ENCODE measurements at places on chromosomes 6 and 20.
A peak's percentile ranks its signal among the peaks of the same experiment; 100 is the strongest.

DNA sequence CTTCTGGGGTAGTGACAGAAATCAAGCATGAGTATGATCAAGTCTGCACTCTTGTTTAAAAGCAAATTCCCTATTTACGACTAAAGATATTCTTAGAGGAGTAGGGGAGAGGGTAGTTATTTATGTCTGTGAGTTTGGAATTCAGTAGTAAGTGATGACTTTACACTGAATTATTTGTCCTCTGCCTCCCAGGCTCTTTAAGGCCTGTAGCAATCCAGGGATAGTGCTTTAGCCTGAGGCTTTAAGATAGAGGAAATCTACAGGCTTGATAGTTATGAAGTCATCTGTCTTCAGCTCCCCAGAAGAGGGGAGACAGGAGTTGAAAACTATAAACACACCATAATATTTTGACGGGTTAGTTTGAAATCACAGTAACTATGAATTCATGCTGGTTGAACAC lies 664.5 kb downstream of the EPM2A start:
- no peak for DNase-seq

GRCh38 chr6:6724539-6725467 lies 136.3 kb downstream of the LY86 start:
- DNase-seq, result no peak

- no peak for DNase-seq
Measured at GRCh38 chr6:168504366-168504765, 63.4 kb downstream of the SMOC2 start.

GRCh38 chr6:56888687-56889086 lies 66.2 kb upstream of the BEND6 start:
- DNase-seq, result no peak

DNA sequence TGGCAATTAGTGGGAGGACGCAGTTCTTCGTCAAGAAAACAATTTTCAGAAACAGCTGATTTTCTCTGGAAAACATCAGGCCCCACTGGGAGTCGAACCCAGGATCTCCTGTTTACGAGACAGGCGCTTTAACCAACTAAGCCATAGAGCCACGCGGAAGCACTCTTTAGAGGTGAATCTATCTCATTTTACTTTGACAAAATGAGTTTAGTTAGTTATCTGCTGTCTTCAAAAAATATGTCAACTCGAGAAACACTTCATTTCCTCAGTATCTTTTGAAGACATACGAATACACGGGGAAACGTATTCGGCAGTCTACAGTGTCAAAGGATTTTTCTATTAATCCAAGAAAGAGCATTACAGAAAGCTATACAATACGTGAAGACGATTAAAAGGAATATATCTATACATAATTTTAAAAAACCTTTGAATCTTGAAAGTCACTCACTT lies 26.7 kb downstream of the GPX6 start:
- peak; percentile 13 for DNase-seq

- DNase-seq, result no peak
Measured at GRCh38 chr6:40929176-40929575, 109.8 kb downstream of the UNC5CL start.

GRCh38 chr20:1930165-1930564 lies 35.0 kb downstream of the SIRPA start:
- no peak for DNase-seq

DNA sequence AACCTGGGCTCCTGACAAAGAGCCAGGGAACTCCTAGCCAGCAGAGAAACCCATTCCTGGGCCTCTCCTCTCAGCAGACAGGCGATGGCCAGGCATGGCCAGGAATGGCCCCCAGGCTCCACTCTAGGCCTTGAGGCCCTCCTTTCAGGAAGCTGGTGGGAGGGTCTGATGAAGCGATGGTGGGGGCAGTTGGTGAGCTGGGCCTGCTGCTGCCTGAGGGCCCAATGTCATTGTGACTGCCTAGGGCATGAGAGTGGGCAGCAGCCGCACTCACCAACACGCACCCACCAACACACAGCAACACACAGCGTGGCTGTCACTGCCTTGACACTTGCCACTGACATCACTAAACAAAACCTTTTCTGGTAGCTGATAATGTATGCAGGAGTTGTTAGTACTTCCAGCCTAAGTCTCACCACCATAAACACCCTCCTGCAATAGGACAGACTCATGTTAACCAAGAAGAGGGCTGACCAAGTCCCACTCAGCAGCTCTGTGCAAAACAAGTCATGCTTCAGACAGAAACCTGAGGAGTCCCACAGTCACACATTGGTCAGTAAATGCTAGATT lies 69.3 kb downstream of the ABHD12 start:
- peak; percentile 54 for DNase-seq

GRCh38 chr20:19765913-19766312 lies 7.9 kb downstream of the RIN2 start:
- no peak for DNase-seq

- DNase-seq, result no peak
Measured at GRCh38 chr6:136960781-136961180, 38.7 kb downstream of the SLC35D3 start.

DNA sequence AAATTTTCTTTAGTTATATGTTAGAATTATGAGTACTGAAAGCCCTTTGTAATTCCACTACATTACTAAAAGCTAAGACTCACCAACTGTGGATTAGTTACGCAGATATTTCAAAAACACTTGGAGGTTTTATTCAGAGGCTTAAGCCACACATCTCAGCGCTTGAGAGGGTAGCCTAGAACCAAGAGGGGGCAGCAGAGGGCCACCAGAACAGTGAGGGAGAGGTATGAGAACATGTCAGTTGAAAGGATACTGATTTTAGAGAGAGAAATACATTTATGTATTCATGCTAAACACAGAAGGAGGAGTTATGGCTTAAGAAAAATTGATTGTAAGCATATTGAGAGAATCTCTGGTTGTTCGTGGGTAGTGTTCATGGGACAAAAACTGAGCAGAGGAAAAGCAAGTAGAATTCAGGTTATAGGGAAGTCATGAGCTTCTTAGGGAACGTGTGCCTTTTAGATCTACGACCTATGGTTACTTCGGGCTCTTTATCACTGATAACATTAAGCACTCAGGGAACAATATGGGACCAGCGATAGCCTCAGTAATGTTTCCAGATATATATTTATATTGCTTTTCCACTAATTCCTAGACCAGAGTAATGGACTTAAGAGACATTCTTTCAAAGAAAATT lies 20.4 kb upstream of the SERINC1 start:
- DNase-seq, result peak; percentile 85

GRCh38 chr6:31558631-31559500 lies 11.5 kb downstream of the NFKBIL1 start:
- DNase-seq, result peak; percentile 99

DNA sequence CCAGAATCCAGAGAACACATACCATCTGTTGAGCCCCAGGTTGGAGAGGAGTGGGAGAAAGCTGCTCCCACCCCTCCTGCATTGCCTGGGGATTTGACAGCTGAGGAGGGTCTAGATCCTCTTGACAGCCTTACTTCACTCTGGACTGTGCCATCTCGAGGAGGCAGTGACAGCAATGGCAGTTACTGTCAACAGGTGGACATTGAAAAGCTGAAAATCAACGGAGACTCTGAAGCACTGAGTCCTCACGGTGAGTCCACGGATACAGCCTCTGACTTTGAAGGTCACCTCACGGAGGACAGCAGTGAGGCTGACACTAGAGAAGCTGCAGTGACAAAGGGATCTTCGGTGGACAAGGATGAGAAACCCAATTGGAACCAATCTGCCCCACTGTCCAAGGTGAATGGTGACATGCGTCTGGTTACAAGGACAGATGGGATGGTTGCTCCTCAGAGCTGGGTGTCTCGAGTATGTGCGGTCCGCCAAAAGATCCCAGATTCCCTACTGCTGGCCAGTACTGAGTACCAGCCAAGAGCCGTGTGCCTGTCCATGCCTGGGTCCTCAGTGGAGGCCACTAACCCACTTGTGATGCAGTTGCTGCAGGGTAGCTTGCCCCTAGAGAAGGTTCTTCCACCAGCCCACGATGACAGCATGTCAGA lies 77.4 kb downstream of the ASXL1 start:
- DNase-seq, result no peak

DNA sequence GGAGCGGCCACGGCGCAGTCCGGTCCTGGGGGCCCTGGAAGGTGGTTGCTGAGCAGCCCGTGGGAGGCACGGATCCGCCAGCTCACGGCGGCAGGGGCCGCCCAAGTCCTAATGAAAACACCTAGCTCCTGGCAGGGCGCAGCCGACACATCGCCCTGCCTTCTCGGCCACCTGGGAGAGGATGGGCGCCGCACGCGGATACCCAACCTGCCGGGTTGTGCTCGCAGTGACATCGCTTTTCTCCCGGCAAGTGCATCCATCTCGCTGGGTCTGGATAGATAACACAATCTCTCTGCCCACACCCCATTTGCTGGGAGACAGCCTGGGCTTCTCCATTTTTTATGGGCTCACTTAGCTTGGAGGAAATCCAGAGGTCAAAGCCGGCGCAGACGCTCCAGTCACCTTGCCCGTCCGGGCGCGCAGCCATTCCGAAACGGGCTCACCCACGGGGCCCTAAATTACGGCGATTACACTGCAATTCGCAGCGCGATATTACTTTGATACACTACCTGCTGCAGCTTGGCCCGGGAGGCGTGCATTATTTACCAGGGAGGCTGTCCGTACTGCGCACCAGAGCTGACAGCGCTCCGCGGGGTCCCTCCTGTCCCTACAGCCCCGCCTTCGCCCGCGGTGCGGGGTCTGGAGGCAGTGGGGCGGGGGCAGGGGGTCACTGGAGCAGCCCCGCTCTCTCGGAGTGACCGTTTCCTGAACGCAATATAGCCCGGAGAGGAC lies 36.2 kb upstream of the CCDC167 start:
- no peak for DNase-seq

GRCh38 chr20:3924304-3925112 lies 35.3 kb downstream of the PANK2 start:
- peak; percentile 87 for DNase-seq

GRCh38 chr6:87588756-87589407 lies 905 bp downstream of the RARS2 start:
- peak; percentile 2 for DNase-seq

GRCh38 chr6:29723666-29724588 lies 693 bp downstream of the HLA-F start:
- DNase-seq, result peak; percentile 61

DNA sequence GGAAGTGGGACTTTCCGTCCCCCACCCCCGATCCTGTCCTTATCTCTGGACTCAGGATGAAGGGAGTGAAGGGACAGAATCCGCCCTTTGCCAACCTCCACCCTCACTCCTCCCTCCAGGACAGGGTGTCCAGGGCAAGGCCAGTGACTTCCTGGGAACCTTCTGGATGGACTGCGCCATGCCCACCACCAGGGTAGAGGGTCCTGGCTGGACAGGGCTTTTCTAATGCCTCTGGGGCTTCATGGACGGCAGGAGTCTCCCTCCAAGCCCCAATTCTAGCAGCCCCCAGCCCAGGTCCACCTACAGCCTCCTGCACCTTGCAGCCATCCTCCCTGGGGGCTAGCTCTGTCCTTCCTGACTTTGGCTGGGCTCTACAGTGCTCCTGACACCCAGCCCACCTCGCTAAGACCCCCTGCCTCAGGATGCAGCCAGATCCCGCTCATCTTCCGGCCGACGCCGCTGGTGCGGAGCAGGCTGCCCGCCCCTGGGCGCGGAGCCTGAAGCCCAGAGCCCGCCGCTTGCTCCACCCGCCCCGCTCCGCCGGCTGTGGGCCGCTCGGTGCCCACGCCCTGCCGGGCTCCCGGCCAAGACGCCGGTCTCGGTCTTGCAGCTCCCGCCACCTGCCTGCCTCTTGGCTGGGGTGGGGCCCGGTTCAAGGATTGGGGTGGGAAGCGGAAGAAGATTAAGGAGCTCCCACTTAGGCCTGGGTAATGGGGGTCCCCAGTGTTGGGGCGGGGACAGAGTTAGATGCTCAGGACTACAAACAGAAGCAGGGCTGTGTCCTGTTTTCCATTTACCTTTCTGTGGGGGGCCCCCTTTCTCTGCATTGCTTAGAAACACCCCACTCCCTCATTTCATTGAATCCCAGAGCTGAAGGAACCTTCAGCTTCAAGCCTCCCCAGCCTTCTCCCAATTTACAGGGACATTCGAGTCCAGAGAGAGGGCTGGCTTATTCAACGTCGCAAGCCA lies 72.8 kb downstream of the MDGA1 start:
- DNase-seq, result peak; percentile 42

- DNase-seq, result no peak
Measured at GRCh38 chr6:47655719-47656595, 42.4 kb upstream of the ADGRF4 start.

DNA sequence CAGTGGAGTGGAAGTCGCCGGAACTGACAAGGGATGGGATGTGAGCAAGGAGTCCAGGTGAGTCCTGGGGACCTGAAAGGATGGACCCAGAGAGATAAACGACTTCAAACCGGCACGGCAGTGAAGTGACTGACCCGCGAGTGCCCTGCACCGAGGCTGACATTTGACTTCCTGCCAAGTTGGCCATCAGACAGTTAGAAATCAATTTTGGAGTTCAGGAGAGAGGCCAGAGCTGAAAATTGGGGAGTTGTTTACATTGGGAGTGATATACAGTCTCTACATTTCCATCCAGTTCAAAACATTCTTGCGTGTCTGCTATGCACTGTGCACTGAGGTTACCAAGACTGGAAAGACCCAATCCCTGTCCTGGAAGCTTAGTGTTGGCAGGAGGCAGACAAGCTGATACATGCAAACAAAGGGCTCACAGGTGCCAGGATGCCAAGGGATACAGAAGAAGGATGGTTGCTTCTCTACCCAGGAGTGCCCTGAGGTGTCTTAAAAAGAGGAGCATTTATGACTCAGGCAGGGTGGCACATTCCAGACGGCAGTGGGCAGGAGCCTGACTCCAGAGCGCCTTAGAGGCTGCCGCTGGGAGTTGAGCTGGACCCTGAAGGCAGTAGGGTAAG lies 186.6 kb downstream of the MTHFD1L start:
- no peak for DNase-seq

GRCh38 chr6:100446115-100447080 lies 18.3 kb downstream of the SIM1 start:
- DNase-seq, result no peak

DNA sequence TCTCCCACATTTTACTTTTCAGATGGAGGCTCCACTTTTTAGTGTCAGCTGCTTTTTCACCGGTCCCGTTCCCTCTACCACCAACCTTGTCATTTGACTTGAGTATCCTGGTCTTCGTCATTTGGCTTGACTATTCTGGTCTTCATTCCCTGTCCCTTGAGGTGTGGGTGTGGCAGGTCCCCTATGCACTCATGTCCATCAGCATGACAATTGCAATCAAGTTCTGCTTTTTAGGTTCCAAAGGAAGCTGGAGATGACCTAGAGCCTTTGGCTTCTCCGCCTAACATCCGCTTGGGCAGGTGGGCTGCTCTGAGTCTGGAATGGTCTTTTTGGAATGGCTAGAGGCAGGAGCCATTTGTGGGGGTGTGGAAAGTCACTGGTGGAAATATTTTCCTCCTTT lies 99.8 kb upstream of the MLN start:
- DNase-seq, result no peak

GRCh38 chr20:46681032-46681854 lies 8.0 kb downstream of the TP53RK start:
- peak; percentile 92 for DNase-seq

DNA sequence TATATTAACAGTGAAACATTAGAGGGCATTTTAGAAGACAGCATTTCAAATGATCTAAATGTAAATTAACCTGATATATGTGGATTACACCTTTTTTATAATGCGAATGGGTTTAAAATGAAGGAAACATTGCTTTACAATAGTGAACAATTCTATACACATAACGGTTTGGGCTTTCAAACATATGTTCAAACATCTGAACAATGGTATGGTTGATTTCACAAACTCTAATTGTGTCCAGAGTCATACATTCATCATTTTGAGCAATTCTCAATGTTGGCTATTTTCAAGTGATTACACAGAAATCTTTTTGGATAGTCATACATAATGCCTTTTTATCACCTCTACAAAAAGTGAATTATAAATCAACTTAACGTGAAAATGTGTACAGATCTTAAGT lies 578.1 kb downstream of the PHF3 start:
- DNase-seq, result no peak

GRCh38 chr20:3716195-3716834 lies 3.9 kb upstream of the SIGLEC1 start:
- no peak for DNase-seq

Measured in inflammatory macrophage treated with lipopolysaccharide for 1 hour (primary cell).